ENCODE measurements at places on chromosomes 12 and 14.

- DNase-seq = no peak
Measured at GRCh38 chr14:39912192-39913100, 480.2 kb upstream of the FBXO33 start.

- no peak for DNase-seq
Measured at GRCh38 chr14:98904677-98905076, 367.3 kb downstream of the BCL11B start.

DNA sequence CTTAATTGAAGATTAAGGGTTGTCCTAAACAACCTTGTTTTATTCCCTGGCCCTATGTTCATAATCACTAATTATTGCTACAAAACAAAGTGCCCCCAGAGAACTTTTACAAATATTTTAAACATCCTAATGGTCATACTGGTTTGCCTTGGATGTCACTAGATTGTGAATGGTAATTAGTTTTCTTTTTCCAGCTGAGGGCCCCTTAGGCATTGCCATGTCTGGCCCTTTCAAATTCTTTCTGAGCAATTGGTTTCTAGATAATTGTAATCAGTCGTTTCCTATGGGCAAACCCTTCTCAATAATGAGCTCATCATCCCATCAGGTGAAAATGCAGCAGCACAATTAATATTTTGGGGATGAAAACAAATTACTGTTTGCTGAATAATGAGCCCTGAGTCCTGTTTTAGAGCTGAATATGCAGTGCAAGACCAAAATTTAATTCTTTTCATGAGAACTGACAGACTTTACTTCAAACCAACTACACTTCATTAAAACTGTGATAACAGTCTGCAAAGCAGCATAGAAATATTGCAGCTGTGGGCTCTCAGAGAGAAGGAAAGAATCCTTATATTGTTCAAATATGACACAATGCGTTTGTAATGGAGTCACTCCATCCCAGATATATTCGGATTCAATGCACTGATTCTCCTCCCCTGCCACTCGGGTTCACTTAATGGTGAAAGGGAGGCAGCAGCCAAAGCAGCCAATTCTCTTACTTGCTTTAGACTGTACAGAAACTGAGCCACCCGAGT, 67.7 kb upstream of the ARHGAP5 start:
- no peak for DNase-seq

- DNase-seq = peak; percentile 42
Measured at GRCh38 chr14:102304611-102305506, at the start of gene MOK. Gene MOK, minus strand, starts transcription at chr14:102305164. Its CDS starts 196 bp downstream, at chr14:102304968.

- DNase-seq = no peak
Measured at GRCh38 chr14:102418853-102419240, 56.1 kb downstream of the TECPR2 start.

- DNase-seq = no peak
Measured at GRCh38 chr12:68154779-68155178, 4.8 kb downstream of the IFNG start.

Data from cortex of kidney (tissue), 1 donor.